Foreskin keratinocyte (primary cell): ENCODE measurements at places on chromosomes 3 and 15. TPM values are rescaled to one million over a fixed set of nuclear protein-coding genes. Genes with fewer than 3 reads are reported as not detected.

The SMCO1 gene
- polyA plus RNA-seq = not detected in 2 replicates

The CD200R1L gene
- polyA plus RNA-seq = not detected in 2 replicates

The GCHFR gene
- polyA plus RNA-seq = 9.0 and 12.9 TPM in 2 replicates

The PTPRG gene
- 2.0 and 2.3 TPM in 2 replicates for polyA plus RNA-seq

The GOLGA6B gene
- polyA plus RNA-seq = not detected in 2 replicates
